Mucosa of descending colon (tissue), 3 donors: ENCODE measurements at places on chromosomes 2 and 18.

DNA sequence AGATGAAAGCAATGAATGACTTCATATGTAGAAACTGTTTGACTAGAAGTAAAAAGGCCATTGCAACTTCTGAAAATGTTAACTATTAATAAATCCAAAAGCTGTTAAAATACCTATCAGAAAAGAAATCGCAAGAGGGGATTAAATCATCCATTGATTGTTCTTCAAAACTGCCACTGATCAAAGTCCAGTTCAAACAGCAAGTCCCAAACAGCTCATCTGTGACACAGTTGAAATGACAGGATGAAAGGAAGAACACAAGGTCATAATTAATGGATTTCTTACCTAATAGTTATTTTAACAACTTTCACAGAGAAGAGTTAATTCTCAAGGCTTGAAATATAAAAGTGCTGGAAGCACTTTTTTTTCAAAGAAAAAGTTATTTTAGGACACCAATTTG is 90.4 kb downstream of the SESTD1 start:
- DNase-seq: no peak

DNA sequence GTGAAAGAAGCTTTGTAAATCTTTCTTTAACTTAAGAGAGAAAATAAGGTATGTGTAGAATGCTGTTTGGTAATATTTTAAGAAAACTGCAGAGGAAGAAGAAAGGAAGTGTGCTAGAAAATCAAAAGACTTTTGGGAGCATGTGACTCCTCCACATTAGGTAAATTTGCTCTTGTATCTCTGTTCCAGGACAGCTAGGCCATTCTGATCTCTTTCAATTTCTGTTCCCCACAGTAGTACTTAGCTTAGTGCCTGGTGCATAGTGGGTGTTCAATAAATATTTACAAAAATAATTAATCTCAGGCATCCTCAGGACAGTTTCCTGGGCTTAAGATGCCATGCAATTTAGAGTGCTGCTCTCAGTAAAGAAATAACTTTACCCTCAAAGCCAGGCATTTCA is 105.0 kb downstream of the GPD2 start:
- no peak for DNase-seq

GRCh38 chr18:35888329-35888728 is 84.2 kb upstream of the RMP24 start:
- DNase-seq: no peak

DNA sequence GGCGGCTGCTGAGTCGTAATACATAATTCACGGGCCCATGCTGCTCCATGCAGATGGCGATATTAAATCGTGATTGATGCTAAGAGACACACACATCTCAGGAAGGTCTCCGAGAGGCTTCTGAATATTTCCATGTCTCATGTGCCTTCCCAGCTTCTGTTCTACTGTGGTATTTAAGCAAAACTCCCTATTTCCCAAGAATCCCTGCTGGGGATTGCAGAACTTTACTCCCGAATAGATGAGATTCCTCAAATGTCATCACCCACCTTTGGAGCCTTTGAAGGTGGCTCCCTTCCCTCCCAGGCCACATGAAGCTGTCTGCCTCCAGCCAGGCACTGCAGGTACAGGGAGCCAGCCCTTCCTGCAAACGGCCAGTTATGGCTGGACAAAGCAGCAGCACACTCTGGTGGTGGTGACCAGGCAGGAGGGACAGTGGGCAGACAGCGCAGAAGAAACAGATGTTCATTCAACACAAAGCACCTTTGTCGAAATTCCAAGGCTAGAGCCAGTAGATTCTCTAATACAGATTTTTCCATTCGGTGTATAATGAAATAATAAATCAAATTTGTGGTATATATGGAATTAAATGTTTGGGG is 14.1 kb downstream of the NRP2 start:
- DNase-seq: no peak

- DNase-seq: no peak
These were observed 162.1 kb downstream of the ZEB2 start for GRCh38 chr2:144357623-144358373.

DNA sequence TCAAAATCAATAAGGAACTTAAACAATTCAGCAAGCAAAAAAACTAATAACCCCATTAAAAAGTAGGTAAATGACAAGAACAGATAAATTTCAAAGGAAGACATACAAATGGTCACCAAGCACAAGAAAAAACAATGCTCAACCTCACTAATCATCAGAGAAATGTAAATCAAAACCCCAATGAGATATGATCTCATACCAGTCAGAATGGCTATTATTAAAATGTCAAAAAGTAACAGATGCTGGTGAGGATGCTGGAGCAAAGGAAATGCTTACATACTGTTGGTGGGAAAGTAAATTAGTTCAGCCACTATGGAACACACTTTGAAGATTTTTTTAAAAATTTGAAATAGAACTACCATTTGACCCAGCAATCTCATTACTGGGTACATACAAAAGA is 538.0 kb downstream of the TMX3 start:
- no peak for DNase-seq

- DNase-seq: no peak
These were observed 77.0 kb upstream of the PID1 start for GRCh38 chr2:229348128-229348527.

GRCh38 chr2:129606496-129607270 is 372.8 kb upstream of the RAB6C start:
- no peak for DNase-seq

GRCh38 chr2:227404585-227405271 is 17.0 kb upstream of the SCYGR1 start:
- DNase-seq: no peak

GRCh38 chr2:43616967-43617680 is 19.9 kb upstream of the PLEKHH2 start:
- DNase-seq: no peak
